Suppressor macrophage treated with lipopolysaccharide for 4 hours (primary cell): ENCODE measurements at places on chromosomes 11 and 22.

DNA sequence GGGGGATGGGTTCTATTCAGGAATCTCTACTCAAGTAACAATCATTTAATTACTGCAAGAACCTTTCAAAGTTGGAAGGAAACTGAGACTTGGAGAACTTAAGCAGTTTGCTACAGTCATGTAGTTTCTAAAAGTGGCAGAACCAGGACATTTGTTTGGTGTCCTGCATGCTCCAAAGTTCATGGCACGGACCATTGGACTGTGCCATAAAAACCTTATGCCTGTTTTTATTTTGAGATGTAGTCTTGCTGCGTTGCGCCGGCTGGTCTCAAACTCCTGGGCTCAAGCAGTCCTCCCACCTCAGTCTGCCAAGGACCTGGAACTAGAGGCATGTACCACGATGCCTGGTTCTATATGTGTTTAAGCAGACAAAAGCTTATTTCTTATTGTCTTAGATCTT lies 18.6 kb upstream of the AIFM3 start:
- no peak for DNase-seq

GRCh38 chr11:107581147-107581546 lies 9.8 kb upstream of the ELMOD1 start:
- DNase-seq, result no peak

DNA sequence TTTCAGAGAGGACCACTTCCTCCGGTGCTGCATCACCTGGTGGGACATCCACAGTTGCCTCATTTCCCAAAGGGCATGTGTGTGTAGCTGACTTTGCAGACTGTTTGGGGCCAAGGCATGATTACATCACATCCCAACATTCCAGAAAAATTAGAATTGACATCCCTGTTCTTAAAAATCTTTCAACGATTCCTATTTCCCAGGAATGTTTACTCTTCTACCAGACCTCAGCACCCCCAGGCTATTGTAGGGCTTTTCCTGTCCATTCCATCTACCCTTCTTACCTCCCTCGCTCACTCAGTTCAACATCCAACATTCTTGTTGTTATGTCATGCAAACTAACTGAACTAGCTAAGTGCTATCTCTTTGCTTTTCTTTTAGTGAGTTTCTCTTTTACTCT lies 37.3 kb downstream of the PIWIL4 start:
- DNase-seq, result no peak

DNA sequence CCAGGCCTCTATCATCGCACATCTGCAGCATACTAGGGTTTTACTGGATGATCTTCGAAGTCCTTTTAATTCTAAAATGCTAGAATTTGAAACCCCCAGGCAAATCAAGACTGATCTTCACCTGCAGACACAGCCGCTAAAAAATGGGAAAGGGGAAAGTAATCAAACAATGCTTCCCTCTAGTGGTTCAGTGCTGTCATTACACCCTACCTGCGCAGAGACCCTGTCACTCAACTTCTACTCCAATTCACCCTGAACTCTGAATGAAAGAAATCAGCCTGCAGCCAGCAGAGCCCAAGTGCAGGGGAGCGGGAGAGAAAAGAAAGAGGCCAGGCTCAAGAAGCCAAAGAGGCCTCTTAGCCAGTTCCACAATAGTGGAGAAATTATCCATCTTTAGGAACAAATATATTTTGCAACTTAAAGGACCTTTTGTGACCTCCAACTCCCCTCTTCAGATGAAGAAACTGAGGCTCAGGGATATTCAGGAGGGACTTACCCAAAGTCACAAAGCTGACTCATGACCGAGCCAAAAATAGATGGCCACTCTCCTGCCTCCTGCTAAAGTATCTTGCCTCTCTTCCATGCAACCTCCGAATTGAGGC lies 33.0 kb downstream of the SERGEF start:
- peak; percentile 34 for DNase-seq
